ENCODE measurements at places on chromosomes 4 and X.
A peak's percentile ranks its signal among the peaks of the same experiment; 100 is the strongest.

GRCh38 chrX:123859409-123859845, 426 bp upstream of the XIAP start:
- DNase-seq: no peak

DNA sequence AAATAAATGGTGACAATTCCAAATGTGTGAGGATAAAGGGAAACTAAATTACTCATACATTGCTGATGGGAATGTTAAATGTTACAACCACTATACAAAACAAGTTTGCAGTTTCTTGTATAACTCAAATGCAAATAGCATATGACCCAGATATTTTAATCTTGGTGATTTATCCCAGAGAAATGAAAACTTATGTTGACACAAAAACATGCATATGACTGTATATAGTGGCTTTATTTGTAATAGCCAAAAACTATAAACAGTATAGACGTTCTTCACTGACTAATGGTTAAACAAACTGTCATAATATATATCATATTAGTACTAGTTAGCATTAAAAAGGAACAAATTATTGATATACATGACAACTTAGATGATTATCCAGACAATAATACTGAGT, 619.2 kb downstream of the PDHA2 start:
- no peak for DNase-seq

DNA sequence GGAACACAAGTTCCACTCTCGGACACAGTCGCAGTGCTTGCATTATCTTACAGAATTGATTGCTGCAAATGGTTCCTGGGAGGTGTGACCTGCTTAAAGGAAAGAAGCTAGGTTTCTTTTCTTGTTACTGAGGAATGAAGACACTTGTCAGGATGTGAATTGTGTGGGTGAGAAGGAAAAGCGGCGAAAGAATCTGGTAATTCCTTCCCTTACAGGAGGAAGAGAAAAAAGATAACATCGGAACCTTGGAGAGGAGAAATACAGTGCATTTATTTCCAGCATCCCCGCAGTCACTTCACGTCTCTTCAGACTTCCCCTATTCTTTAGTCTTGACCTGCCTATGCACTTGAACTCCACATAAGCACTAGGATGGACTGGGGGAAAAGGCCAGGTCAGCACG, 389 bp upstream of the CCSER1 start:
- DNase-seq: no peak

- peak; percentile 37 for DNase-seq
Observed at GRCh38 chr4:155759372-155760252, 791 bp downstream of the GUCY1B1 start.

DNA sequence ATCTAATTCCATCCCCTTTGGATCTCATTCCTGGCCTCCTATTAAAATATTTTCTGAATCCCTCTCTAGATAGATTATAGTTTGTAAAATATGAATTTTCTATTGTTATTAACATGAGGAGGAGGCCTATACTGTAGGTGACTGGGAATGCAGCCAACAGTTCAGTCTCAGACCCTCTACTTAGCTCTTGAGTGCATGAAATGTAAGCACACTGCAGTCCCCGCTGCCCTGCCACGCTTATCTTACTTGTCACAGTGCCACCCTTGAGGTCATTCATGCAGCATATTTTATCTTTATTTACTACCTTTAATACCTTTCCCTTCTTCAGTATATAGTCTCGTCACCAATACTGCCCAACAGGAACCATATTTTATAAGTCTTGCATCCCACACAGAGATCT, 151.0 kb downstream of the CAMK2D start:
- DNase-seq: no peak

- DNase-seq: no peak
Observed at GRCh38 chr4:176778491-176778890, 14.2 kb downstream of the VEGFC start.

GRCh38 chr4:143587703-143588102, 74.2 kb downstream of the SMARCA5 start:
- DNase-seq: no peak

DNA sequence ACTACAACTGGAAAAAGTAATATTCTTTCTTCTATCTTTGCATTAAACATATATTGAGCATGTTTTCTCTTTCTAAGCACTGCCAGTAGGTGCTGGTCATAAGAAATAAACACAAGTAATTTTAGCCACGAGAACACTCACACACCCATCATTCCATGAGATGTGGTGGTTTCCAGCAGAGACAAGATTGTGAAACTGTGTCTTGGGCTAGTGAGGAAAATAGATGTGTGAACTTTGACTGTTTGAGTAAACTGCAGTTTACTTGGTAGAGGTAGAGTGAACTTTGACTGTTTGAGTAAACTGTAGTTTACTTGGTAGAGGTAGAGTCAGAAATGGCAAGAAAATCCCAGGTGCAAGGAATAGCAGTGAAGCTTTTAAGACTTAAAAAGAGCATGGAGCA, 300.9 kb upstream of the HS3ST1 start:
- no peak for DNase-seq

- DNase-seq: no peak
Observed at GRCh38 chr4:1948892-1949436, 59.8 kb downstream of the NELFA start.

DNA sequence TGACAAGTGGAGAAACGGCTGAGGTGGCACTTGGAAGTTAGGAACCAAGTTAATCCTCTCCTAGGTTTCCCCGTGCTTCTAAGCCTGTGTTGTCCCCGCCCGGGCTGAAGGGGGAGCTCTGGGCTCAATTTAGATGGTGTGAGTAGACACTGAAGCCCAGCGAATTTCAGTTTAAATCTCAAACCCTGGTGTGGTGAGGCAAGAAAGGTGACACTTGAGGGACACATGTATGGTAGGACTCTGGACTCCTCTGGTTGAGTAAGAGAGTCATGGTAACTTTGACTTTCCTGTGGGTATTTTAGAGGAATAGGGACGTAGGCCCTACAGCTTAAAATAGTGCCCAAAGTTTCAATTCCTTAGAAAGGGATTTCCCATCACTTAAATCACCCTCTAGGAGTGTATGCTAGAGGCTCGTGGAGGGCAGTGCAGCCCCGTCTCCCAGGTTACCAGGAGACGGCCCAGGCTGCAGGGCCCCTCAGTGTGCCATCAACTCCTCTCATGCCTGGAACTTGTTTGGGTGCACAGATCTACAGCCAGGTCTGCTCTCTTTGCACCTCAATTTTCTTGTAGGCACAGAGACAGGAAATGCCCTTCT, 24.0 kb downstream of the HAND2 start:
- peak; percentile 75 for DNase-seq

DNA sequence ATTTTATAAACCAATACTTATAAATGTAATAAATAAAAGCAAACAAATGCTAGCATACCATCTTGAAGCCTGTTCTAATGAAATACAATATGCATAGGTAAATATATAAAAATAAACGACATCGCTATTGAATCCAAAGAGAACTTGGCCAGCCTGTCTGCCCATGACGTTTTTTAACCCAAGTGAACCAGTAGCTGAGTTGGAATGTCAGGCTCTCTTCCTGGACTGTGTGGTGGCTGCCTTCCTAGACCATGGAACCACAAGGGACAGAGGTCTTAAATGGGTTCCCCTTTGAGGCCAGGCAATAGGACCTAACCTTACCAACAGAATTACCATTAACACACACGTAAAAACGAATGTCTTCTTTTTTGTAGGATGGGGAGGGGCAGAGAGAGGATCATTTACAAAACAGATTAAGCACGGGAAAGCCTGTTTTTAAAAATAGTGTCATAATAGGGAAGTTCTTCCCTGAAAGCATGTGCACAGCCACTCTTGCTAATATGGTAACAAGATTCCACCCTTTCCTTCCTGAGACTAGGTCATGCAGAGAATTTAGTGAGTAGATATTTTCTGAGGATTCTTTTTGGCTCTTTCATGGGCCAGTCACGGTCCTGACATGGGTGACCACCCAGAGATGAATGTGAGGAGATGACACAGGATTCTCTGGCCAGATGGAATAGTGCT, 69.4 kb upstream of the ACSL1 start:
- no peak for DNase-seq

DNA sequence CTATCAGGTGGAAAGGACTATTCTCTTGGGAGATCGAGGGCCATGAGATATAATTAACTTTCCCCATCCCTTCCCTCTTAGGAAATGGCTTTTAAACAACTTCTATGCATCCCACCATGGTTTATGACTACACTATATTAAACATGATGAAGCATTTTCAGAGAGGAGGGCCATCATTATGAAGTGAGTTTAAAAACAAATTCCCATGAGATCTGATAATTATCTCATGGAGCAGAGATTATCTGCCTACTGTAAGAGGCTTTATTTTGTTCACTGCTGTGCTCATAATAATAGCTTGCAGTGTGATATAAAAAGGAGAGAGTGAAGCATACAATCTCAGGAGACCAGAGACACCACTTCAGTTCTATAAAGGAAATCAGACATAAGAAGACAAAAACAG, 330.5 kb upstream of the ZFP42 start:
- no peak for DNase-seq

DNA sequence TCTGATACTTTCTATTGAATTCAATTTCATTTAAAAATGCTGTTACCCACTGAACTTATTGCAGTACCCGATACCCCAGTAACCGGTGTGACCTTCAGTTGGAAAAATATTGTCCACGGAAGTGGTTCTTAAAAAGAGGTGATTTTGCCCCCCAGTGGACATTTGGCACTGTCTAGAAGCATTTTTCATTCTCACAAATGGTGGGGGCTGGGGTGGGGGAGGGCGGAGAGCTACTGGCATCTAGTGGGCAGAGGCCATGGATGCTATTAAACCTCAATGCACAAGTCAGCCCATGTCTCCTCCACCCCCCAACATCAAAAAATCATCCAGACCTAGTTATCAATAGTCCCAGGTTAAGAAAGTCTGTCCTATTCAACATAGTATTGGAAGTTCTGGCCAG, 19.6 kb upstream of the CHM start:
- DNase-seq: no peak

DNA sequence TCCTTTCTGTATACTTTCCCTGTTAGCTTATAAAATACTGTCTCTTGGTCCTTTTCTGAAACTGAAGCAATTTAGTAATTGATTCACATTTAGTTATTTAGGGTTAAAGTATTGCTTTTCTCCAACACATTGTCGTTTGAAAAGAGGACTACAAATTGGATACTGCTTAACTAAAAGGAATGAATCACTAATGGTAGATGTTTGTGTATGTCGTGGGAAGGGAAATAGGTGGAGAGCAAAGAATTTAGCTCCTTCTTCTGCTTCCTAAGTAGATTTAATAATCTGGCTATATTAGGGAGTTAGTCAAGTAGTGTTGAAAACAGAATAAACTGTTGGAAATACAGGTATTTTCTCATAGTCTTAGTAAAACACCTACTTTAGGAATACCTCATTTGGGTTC, 27.9 kb downstream of the SLAIN2 start:
- no peak for DNase-seq

DNA sequence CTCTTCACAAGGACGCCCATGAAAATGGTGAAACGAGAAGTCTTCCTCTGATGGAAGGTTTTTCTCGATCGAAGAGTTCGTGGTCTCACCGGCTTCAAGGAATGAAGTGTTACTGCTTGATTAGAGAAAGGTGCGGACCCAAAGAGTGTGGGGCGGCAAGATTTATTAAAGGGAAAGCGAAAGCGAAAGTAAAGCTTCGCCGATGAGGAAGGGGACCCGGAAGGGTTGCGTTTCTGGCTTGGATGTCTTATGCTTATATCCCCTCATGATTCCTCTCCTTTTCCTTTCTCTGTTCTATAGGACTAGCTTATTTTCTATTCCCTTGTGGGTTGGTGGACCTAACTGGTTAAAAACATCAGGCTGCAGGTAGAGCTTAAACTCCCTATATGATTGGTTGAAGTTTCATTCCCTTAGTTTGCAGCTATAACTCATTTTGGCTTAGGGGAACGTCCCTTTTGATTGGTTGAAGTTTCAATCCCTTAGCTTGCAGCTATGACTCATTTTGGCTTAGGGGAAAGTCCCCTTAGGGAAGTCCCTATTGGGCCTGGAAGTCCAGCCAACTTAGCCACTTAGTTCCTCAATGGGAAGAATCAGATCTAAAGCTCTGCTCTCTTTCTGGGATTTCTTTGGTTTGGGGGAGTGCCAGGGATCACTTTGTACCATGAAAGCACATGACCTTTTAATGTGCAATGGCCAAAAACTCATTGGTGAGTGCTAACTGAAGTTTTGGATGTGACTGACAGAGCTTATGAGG, 1025.0 kb upstream of the PCDH10 start:
- no peak for DNase-seq

- peak; percentile 17 for DNase-seq
Observed at GRCh38 chrX:46642145-46642544, 68.6 kb downstream of the CHST7 start.

GRCh38 chr4:25560605-25561004, 95.0 kb upstream of the SLC34A2 start:
- DNase-seq: no peak

DNA sequence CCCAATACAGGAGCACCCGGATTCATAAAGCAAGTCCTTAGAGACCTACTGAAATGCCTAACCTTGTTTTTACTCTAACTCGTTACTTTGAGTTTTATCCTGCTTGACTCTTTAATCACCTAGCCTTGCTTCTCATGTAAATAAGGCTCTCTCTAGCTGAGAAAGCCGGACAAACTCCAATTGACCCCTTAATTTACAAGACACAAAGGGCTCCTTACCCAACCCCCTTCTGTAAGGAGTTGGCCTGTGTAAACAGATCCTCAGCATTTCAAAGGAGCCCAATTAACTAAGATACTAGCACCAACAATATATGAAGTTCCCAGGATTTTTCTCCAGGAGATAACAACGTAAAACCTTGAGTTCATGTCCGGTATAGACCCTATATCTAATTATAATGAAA, 61.7 kb downstream of the CT47B1 start:
- peak; percentile 8 for DNase-seq

DNA sequence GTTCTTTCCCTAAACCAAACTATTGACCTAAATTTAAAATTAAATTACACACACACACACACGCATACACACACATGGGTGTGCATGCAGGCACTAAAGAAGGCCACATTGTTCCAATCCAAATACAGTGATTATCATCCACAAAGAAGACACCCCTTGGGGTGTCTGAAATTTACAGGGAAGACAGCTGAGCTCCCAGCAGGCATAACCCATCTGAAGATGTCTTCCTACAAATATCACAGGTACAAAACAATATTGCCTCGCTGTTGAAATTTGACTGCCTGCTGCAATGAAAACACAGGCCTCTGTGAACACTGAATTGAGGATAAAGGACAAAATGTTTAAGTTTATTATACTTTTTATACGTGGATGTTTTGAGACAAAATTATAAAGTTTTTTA, 50.2 kb upstream of the SLC7A11 start:
- DNase-seq: no peak

DNA sequence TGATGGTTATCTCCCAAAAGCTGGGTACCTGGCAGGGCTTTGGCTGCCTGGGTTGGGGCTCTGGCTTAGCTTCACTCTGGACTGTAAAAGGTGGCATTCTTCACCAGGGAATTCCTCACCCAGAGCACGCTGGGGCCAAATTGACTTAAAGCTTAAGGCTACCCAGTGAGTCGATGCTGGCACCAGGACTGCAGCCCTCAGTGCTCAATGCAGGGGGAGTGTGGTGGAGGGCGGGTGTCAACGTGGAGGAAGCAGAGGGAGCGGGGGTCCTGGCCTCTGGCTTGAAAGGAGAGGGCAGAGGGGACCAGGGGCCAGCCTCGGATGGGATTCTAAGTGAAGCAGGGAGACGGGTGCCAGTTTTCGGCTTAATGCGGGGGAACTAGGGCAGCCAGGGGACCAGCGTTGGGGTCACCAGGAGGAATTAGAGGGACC, 446 bp upstream of the FAM50A start:
- no peak for DNase-seq

Data from iPS-NIHi11 (cell line).